ENCODE measurements at places on chromosomes 5 and 9.

DNA sequence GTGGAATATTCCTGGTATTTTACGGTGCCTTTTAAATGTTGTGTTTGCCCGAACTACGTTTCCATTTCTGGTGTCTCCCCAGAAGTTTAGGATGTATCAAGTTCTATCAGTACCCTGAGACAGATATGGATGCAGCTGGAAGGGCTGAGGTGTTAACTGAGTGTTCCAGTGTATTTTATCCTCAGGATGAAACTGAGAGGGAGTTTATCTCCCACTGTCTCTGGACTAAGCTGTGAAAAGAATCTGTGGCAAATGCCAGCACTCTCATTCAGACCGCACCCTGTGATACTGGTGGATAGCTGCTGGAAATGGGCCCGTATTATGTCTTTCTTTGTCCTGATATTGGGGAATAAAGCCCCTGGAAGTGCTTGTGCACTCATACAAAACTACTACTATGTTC lies 887.2 kb upstream of the TYRP1 start:
- DNase-seq: no peak

DNA sequence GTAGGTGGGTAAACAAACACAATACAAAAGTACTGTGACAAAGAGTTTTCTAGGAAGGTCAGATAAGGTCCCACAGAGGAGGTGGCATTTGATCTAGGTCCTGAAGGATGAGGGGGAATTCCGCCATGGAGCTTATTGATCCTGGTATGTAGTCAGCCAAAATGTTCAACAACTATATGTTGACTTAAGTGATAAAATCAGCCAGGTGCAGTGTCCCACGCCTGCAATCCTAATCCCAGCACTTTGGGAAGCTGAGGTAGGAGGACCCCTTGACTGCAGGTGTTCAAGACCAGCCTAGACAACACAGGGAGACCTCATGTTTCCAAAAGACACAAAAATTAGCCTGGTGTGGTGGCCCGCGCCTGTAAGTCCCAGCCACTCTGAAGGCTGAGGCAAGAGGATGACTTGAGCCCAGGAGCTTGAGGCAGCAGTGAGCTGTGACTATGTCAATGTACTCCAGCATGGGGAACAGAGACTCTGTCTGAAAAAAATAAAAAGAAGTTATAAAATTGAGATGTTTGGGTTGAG lies 46.4 kb upstream of the PLIN2 start:
- no peak for DNase-seq

DNA sequence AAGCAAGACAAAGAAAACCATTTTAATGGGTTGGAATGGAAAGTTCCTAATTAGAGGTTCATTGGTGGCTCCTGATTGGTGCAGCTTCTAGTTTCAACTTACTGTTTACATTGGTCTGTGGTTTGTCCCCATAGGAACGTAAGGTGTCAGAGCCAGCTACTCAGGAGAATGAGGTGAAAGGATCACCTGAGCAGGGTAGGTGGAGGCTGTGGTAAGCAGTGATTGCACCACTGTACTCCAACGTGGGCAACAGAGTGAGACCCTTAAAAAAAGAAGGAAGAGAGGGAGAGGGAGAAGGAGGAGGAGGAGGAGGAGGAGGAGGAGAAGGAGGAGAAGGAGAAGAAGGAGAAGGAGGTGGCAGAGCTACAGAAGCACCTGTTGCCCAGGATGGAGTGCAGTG lies 30.4 kb downstream of the KCNIP1 start:
- DNase-seq: no peak

DNA sequence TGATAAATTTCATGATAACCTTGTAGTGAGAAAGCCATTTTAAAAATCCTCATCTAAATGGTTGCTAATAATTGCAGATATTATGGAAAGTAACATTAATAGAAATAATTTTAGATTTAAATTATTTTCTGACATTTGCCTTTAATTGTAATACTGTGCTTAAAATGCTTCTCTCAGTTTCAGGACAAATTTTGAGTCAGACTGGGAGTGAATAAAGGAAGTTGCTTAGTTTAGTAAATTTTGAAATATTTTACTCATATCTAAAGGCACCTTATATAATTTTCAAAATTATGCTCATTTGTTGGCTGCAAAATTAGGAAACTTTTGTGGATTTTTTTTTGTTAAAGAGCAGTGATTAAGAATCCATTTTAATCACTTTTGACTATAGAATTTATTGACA lies 93.8 kb downstream of the CSNK1G3 start:
- no peak for DNase-seq

- DNase-seq: no peak
Measured at GRCh38 chr9:27497883-27498417, 26.1 kb upstream of the IFNK start.

GRCh38 chr9:68978066-68978465 lies 35.8 kb downstream of the PRKACG start:
- DNase-seq: no peak

- DNase-seq: no peak
Measured at GRCh38 chr9:79796411-79796810, 224.6 kb downstream of the TLE4 start.

- DNase-seq: no peak
Measured at GRCh38 chr5:69010476-69010875, 83.3 kb upstream of the SLC30A5 start.

- DNase-seq: no peak
Measured at GRCh38 chr9:125317704-125318103, 56.1 kb downstream of the GAPVD1 start.

GRCh38 chr5:152634586-152634985 lies 229.5 kb upstream of the NMUR2 start:
- DNase-seq: no peak

DNA sequence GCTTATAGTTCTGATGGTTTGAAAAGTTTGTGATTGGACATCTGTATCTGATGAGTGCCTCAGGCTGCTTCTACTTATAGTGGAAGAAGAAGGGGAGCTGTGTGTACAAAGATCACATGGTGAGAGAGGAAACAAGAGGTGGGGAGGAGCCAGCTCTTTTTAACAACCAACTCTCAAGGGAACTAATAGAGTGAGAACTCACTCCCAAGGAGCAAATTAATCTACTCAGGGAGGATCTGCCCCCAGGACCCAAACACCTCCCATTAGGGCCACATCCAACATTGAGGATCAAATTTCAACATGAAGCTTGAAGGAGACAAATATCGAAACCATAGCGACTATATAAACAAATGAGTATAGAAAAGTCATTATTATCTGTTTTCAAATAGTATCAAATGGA lies 64.7 kb upstream of the PRLR start:
- DNase-seq: no peak

DNA sequence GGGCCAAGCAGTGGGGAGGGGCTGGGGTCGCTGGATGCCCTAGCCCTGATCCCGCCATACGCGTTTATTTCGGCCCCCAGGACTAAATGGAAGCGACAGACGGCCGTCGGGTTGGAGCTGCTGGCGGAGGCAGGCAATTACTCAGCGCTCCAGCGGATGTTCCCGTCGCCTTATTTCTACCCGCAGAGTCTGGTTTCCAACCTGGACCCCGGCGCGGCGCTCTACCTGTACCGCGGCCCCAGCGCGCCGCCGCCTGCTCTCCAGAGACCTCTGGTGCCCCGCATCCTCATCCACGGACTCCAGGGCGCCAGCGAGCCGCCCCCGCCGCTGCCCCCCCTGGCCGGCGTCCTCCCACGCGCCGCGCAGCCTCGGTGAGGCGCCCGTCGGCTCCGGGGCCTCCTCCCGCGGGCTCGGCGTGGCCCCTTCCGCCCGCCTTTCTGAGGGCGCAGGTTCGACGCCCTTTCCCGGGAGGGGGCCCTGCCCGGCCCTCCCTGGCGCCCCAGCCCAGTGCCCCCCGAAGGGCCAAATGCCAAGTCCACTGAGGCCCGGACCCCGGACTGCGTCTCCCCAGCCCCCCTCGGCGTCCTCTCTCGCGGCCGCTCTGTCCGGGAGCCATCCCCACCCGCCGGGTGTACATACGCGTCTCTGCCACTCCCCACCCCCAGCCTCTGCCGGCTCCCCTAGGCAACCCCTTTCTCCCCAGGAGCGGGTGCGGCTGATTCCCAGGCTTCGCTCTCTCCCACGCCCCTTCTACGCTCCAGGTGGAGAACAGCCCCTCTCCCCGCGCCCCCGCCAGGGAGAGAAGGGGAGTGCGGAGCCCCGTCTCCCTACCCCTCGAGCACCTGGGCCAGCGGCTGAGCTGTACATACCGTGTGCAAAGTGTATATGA lies 7.0 kb downstream of the BARHL1 start:
- no peak for DNase-seq

- DNase-seq: no peak
Measured at GRCh38 chr9:129737479-129738274, 15.2 kb downstream of the PTGES start.

DNA sequence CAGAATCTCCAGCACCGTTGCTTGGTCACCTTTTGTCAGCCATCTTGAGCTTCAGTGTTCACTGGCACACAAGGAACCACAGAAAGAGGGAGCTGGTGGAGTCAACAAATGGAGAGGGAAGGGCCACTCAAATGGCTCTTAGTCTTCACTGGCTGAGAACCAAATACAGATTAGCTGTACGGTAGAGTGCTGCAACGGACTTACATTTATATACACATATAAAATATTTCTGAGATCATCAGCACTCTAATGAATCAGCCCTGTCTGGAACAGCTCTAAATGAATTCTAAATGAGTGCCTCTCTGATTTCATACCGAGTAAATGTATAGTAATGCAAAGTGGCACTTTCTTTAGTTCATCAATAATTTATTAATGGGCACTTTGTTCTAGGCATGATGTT lies 24.8 kb downstream of the KCTD16 start:
- DNase-seq: no peak

GRCh38 chr5:59732806-59733205 lies 160.7 kb downstream of the PDE4D start:
- DNase-seq: no peak

DNA sequence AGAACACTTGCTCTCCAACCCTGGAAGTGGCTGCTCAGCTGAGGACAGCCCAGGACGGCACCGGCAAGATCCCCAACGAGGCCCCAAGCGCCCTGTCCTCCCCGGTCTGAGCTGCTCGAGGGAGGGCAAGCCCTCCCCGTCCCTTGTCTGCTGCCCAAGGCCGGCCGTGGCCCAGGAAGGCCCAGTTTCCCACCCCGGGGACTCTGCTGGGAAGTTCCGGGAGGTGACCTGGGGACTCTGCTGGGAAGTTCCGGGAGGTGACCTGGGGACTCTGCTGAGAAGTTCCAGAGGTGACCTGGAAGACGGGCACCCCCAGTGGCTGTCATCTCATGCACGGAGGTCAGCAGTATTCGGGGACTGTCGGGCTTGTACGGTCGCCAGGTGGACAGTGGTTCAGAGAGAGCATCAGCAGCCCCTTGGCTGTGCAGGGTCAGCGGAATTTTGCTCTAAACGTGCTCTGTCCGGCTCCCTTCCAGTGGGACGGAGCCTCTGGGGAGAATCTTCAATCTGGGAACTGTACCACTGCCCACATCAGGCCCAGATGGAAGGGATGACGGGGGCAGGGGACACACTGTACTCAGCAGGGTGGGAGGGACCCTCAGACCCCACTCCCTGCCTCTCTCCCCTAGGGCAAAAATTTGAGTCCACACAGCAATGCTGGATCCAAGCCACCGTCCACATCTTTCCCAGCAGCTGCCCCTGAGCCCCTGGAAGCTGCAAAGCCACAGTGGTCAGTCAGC lies 7.2 kb downstream of the NACC2 start:
- no peak for DNase-seq

DNA sequence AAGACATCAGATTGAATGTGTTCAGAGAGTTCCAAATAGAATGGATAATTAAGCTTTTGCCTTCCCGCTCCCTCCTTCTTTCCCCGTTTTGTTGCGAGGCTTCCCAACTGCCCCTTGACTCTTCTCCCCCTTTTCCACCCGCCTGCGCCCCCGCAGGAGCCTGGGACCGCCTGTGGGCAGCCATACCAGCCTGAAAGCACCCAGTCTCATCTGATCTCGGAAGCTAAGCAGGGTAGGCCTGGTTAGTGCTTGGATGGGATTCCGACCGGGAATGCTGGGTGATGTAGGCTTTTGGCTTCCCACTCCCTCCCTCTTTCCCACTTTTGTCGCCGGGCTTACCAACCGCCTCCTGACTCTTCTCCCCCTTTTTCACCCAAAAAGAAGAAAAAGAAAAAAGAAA lies 6.8 kb upstream of the HSD17B4 start:
- DNase-seq: no peak

Data from cortex of kidney (tissue), 1 donor.